ENCODE measurements at places on chromosomes 3 and 15.

- no peak for DNase-seq
Measured at GRCh38 chr15:93283854-93284253, 194.8 kb upstream of the RGMA start.

DNA sequence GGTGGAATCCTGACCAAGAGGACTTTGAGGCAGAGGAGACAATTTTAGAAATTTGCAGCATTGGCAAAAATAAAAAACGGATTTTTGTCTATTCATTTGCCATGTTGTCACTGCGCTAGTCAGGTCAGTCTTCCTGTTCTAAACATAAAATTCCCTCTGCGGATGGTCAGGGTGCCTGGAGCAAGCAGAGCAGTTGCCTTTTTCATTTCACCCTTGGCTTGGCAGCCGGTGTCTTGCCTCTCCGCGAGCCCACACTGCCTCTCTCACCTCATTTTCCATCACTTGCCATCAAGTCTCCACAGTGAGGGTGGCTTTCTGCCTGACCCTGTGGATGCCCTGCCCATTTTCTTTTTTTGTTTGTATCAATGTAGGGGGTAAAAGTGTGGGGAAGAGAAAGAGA lies 396.1 kb downstream of the LRTM1 start:
- no peak for DNase-seq

DNA sequence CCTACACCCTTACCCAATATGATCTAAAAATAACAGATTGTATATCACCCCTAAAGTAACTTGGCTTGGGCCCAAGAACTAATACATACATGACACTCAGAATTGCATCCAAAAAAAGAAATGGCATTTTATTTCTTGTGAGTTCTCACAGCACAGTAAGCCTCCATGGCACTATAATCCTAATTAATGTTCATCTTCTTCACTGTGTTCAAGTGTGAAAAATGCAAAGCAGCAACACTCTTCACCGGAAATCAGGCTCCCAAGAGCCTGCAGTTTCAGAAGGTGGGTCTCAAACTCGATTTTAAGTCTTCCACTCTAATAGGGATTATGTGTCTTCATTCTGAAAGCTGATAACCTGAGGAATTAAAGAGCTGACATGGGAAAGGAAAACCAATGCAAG lies 142.8 kb upstream of the TSC22D2 start:
- DNase-seq: no peak

DNA sequence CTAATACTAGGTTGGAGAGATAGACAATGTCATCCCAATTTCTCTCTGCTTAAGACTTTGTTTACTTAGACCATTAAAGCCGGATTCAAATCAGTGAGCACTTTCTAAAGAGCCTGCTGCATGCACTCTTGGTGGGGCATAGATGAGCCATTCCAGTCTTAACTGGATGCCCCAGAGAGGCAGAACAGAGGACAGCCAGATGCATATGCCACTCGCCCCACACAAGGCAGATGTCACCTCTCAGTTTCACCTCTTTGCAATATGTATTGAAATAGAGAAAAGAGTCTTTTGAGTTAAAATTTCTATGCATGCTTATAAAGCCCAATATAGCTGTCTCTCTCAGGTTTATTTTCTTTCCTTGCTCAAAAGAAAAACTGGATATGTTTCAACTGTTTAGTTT lies 89.5 kb downstream of the LARS2 start:
- DNase-seq: no peak

GRCh38 chr3:163132111-163132510 lies 1635.5 kb downstream of the OTOL1 start:
- no peak for DNase-seq

GRCh38 chr15:42306681-42307080 lies 33.4 kb upstream of the TMEM87A start:
- DNase-seq: no peak

DNA sequence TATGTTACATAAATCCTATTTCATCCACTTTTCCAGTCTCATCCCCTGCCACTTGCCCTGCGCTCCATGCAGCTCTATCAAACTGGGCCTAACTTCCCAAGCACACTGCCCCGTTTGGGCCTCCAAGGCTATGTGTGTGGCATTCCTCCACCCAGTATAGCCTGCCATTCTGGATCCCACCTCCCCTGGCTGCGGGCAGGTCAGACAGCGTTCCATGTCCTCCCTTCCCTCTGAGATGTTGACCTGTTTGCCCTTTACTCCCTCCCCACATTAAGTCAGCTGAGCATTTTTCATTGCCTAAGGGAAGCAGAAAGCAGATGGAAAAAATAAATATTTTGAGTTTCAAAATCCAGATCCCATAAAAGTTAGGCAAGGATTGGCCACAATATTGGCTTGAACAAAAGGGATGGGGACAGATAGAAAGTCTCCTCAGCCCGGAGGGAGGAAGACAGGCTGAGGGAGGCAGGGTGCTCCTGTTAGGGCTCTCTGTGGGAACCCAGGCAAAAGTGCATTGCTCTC lies 73.3 kb downstream of the CYP19A1 start:
- DNase-seq: no peak

GRCh38 chr15:39451121-39451688 lies 129.7 kb upstream of the THBS1 start:
- no peak for DNase-seq
